ENCODE measurements at places on chromosomes 13 and 19. TPM values are rescaled to one million over a fixed set of nuclear protein-coding genes. Genes with fewer than 3 reads are reported as not detected.

TMEM238 gene
- 4.8 TPM for total RNA-seq

- H3K4me3 ChIP-seq: peak overlapping the region; percentile 35
- no peak overlapping the region for H3K27ac ChIP-seq
- no peak for DNase-seq
- H3K36me3 ChIP-seq: peaks cover 25% of the 10 kb centered on the region
- no peaks in the 10 kb centered on the region for H3K4me1 ChIP-seq
Observed at GRCh38 chr19:49889038-49889686, 7.5 kb downstream of the IL4I1 start.

DNA sequence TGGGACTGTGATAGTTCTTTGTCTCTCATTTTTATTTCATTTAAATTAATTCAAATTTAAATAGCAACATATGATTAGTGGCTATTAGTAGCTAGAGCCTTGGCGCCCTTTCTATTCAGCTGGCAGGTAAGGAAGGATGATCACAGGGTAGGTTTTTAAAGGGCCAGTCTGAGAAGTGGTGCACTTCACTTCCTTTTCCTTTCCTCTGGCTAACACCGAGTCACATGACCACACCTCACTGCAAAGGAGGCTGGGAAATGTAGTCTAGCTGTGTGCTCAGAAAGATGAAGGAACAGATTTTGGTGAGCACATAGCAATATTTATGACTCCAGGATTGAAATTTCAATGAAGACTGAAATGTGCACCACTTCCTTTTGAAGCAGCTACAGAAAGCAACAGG lies 128.7 kb downstream of the TSHZ3 start:
- no peak overlapping the region for H3K27ac ChIP-seq
- no peak overlapping the region for H3K4me3 ChIP-seq
- peaks cover 2% of the 10 kb centered on the region for H3K4me1 ChIP-seq
- peak; percentile 48 for DNase-seq

DNA sequence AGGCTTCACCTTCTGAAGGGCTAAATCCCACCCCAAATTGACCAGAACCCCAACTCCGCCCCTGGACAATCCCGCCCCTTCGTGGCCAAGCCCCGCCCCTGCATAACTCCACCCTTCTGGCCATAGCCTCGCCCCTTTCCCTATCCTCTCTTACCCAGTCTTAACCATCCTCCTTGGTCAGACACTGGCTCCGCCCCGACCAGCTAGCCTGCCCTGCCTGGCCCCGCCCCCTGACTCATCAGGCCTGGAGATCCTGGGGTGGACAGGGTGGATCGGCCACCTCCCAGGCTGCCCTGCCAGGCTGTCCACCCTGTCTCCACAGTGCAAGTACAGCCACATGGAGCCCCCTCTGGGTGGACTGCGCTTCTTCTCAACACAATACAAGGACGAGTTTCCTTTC lies 8.0 kb upstream of the ZNF358 start:
- H3K4me3 ChIP-seq: no peak overlapping the region
- H3K4me1 ChIP-seq: no peaks in the 10 kb centered on the region
- H3K27me3 ChIP-seq: no peaks in the 10 kb centered on the region
- peak; percentile 97 for DNase-seq
- H3K27ac ChIP-seq: no peak overlapping the region

ZBTB7A gene
- 24.9 TPM for total RNA-seq

DNA sequence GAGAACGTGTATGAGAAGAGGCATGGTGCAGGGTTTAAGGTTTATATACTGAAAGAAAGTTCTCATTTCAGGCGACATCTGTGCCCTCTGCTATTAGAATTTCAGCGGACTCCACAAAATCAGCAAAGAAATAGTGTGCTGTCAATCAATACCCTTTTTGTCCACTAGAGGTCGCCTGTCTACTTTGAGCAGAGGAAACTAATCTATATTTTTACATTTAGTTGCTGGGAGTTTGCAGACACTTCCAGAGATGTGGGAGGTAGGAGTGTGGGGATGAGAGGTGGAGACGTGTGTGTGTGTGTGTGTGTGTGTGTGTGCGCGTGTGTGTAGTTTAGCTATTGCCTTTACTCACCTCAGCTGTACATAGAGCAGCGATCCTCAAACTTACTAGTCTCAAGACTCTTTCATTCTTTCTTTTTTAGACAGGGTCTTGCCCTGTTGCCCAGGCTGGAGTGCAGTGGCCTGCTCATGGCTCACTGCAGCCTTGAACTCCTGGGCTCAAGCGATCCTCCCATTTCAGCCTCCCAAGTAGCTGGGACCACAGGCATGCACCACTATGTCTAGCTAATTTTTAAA lies 9.7 kb downstream of the INAFM1 start:
- DNase-seq: no peak
- H3K27me3 ChIP-seq: no peaks in the 10 kb centered on the region
- H3K4me3 ChIP-seq: no peak overlapping the region
- no peak overlapping the region for H3K27ac ChIP-seq
- no peaks in the 10 kb centered on the region for H3K4me1 ChIP-seq
- H3K36me3 ChIP-seq: no peaks in the 10 kb centered on the region

- H3K36me3 ChIP-seq: no peaks in the 10 kb centered on the region
- no peak overlapping the region for H3K4me3 ChIP-seq
- no peak overlapping the region for H3K27ac ChIP-seq
- no peak for DNase-seq
Observed at GRCh38 chr13:48580896-48581295, 48.0 kb upstream of the RCBTB2 start.

DNA sequence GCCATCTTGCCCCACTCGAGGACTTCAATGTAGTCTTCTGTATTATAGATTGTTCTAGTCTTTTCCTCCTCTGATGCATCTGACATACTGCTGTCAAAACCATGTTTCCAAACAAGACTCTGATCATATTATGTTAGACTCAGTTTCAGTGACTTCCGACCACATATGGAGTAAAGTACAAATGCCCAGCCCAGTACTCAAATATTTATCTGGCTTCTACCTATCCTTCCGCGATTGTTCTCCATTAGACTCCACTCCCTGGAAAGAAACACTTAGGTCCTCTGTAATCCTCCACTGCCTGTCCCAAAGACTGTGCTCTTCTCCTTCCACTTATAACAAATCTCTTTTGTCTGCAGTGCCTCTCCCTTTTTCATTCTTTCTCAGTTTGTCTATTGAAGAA lies 439.5 kb downstream of the EFNB2 start:
- DNase-seq: no peak
- no peak overlapping the region for H3K4me3 ChIP-seq
- no peaks in the 10 kb centered on the region for H3K36me3 ChIP-seq
- H3K27me3 ChIP-seq: no peaks in the 10 kb centered on the region

GRCh38 chr13:20127262-20127561 lies 33.6 kb downstream of the GJA3 start:
- no peak for DNase-seq
- peak overlapping the region; percentile 70 for H3K4me3 ChIP-seq
- no peak overlapping the region for H3K27ac ChIP-seq
- H3K4me1 ChIP-seq: no peaks in the 10 kb centered on the region
- H3K27me3 ChIP-seq: peaks cover 6% of the 10 kb centered on the region

DNA sequence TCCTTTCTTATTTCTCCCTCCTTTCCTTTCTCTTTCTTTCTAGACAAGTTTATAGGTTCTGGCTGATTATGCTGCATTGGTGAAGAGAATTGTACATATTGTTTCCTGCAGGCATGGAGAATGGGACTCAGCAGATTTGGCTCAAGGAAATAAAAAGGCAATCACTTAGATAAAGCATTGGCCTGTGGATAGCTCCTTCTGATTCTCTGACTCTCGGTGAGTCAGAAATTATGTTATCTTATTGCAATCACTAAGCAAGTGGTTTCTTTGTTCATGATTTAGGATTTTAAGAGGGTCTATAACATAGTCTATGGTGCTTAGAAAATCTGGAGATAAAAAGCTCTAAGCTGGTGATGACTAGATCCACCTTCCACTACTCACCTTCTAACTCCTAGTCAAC lies 54.0 kb upstream of the POSTN start:
- no peaks in the 10 kb centered on the region for H3K27me3 ChIP-seq
- no peak overlapping the region for H3K27ac ChIP-seq
- no peaks in the 10 kb centered on the region for H3K4me1 ChIP-seq
- no peak overlapping the region for H3K4me3 ChIP-seq
- no peak for DNase-seq

DNA sequence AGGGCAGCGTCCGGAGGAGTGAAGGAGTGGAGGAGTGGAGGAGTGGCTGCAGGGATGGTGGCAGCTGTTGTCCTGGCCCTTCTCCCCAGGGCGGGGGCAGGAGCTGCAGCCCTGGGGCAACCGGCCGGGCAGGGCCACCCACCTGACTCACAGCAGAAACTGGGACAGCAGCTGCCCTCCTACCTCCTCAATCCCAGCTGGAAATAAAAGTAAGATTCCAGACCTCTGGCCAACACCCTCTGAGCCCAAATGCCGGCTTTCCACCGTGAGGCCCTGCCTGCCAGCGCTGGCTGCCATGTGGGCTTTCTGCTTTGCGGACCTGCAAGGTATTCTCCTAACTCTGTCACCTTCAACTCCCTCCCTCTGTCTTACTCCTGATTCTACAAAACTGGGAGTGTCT lies 3.3 kb upstream of the CLPP start:
- H3K4me3 ChIP-seq: no peak overlapping the region
- no peaks in the 10 kb centered on the region for H3K4me1 ChIP-seq
- no peaks in the 10 kb centered on the region for H3K36me3 ChIP-seq
- no peak overlapping the region for H3K27ac ChIP-seq

DNA sequence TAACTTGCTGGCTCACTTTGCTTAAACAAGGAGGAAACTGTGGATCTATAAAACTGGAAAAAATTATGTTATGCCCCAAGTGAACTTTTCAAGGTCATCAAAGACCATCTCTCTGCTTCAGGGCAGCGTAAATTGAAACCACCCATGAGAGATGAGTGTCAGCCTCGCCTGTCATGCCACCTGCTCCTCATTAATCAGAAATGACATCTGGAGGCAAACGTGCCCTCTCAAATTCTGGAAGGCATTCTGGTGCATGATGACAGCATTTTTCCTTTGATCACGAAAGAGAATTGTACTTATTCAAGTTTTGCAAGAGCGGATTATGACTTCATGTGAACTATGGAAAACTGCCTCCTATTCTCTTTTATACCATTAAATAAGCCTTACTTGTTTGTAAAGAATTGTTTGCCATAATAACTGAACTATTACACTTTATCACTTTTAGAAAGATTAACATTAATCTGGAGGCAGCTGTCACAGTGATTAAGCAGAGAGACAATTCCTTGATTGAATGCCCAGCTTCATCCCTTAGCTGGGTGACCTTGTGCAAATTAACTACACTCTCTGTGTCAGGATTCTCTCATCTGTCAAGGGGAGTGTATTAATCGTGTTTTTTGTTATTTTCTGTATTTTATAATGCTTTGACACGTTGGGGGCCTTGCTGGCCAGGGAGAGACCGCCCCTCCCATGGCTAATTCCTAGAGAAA lies 17.0 kb upstream of the SACS start:
- no peaks in the 10 kb centered on the region for H3K36me3 ChIP-seq
- H3K4me3 ChIP-seq: peak overlapping the region; percentile 43
- no peak for DNase-seq

- DNase-seq: no peak
- H3K4me3 ChIP-seq: no peak overlapping the region
- H3K4me1 ChIP-seq: no peaks in the 10 kb centered on the region
Observed at GRCh38 chr19:48988286-48988685, 4.8 kb downstream of the GYS1 start.

DNA sequence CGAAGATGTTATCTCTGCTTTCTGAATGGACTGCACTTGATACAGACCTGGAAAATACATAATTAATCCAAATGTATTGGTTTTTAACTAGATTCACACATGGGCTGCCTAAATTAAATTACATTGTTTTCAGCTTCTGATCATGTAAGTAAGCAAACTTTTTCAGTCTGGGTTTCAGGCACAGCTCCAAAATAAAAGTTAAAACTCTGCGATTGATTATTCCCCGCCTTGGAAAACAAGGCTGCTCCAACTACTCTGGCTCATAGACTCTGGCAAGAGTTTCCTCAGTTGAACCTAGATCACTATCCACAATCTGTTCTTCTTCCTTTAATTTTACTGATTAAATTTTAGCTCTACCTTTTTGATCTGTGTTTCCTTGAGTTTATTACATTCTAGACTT lies 526.0 kb upstream of the SPRY2 start:
- H3K36me3 ChIP-seq: no peaks in the 10 kb centered on the region
- H3K4me3 ChIP-seq: no peak overlapping the region
- DNase-seq: no peak
- no peak overlapping the region for H3K27ac ChIP-seq
- no peaks in the 10 kb centered on the region for H3K4me1 ChIP-seq

OR4F17 gene
- not detected for total RNA-seq

DNA sequence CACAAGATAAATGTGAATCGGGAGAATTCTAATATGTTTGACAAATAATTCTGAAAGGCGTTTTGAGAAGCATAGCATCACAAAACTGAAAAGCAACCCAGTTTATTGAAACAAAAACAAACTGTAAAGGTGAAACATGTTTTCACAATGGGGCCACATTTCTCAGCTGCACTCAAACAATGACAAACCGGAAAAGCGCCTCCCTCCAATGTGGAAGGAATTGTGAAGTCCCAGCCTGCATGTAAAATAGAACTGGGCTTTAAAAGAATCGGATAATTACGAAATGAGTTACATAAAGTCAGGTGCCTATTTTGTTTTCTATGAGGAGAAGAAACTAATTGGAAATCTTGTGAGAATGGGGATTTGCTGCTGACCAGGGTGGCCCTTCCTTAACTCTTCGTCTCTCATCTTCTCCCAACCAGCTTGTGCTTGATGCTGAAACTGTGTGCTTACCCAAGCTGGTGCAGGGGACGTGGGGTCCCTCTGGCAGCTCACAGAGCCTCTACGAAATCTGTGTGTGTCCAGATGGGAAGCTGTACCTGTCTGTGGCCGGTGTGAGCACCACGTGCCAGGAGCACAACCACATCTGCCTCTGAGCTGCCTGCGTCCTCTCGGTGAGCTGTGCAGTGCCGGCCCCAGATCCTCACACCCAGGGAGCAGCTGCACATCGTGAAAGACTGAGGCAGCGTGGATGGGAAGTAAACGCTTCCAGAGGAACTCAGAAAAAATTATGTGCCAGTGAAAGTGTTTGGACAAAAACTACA lies 109.4 kb downstream of the SACS start:
- no peaks in the 10 kb centered on the region for H3K27me3 ChIP-seq
- H3K4me1 ChIP-seq: peaks cover 3% of the 10 kb centered on the region
- H3K36me3 ChIP-seq: no peaks in the 10 kb centered on the region
- H3K27ac ChIP-seq: no peak overlapping the region

Measured in H9 (cell line).